ENCODE measurements at places on chromosomes 1 and 21. TPM values are rescaled to one million over a fixed set of nuclear protein-coding genes. Genes with fewer than 3 reads are reported as not detected.

Gene AMY1C
- total RNA-seq: not detected

DNA sequence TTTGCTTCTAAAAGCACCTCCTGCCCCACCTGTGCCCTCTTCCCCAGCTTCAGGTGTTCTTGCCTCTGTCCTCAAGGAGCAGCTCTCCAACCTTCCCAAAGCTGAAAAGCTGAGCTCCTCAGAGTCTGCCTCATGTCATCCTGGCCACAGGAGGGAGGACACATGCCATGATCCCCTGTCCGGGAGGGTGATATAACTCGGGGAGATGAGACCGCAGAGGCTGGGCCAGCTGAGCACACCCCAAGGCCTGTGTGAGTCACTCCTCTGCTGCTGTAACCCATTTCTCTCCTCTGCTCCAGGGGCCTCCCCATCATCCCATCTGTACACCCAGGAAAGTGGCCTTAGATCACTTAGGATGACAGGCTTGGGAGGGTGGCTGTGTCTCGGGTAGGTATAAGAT lies 49.8 kb downstream of the EPHB2 start:
- DNase-seq: no peak

Gene KMO
- 1.6 TPM for total RNA-seq

DNA sequence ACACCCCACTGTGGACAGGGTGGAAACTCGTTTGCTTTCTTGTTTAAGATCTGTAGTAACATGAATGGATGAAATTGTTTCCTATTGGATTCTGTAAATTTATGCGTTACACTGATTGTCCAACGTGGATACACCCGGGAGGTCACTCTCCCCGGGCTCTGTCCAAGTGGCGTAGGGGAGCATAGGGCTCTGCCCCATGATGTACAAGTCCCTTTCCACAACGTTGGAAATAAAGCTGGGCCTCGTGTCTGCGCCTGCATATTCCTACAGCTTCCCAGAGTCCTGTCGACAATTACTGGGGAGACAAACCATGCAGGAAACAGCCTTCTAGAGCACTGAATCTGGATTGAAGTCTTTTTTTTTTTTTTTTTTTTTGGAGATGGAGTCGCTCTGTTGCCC lies 1.4 kb downstream of the RCC1 start:
- no peak for DNase-seq

- no peak for DNase-seq
These were observed 24.2 kb upstream of the SYDE2 start for GRCh38 chr1:85224734-85225623.

DNA sequence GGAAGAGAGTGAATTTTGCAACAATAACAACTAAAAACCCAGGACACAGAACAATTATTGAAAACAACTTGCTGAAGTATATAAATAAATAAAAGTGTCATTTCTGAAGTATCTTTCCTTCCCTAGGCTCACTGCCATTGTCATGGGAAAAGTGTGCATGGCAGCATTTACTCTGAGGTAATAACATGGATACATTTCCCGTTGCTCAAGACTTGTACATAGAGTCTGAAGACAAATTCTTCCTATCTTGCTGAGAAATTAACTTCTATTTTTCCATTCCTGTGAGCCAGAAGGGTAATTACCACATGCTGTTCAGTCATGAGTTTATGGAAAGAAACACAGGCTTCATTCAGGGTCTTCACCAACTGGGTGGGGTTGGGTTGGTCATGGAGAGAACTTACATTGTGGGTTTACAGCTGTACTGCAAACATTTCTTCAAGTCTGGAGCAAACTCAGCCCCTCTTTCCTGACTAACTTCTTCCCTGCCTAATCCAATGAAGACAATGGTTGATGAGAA lies 32.2 kb downstream of the ST6GALNAC3 start:
- no peak for DNase-seq

DNA sequence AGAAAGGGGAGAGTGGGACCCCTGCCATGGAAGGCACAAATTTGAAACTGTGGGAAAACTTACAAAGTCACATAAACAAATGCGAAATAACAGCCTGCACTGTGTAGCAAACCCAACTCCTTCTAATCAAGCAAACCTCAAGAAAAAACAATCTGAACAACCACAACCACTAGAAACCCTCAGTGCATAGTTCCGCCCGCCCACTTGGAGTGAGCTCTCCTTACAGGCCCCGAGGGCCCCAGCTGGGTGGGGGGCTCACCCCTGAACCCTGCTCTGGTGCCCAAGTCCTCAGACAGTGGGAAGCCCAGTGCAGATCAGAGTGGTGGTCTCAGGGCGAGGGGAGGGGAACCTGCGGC lies 931 bp upstream of the MXRA8 start:
- DNase-seq: peak; percentile 86

DNA sequence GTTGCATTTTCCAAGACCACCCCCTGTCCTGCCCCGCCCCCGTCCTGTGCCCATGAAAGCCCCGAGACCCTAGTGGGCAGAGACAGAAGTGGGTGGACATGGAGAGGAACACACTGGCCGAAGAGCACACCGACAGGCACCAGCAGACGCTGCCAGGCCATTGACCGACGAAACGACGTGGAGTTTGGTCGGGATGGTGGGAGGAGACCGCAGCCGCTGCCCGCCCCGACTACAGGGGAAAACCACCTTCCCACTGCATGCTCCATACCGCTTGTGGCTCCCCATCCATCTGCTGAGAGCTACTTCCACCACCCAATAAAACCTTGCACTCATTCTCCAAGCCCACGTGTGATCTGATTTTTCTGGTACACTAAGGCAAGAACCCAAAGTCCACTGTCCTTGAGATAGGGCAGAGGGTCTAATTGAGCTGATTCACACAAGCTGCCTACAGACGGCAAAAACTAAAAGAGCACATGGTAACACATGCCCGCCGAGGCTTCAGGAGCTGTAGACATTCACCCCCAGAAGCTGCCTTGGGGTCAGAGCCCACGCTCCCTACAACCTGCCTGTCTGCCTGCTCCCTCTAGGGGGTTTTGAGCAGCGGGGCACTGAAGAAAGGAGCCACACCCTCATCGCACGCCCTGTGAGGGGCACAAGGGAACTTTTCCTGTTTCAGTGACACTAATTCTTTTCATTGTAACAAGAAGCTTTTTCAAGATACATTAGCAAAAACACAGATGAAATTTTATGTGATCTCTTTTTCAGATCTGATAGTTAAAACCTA lies 81.2 kb upstream of the RAB3GAP2 start:
- DNase-seq: no peak

DNA sequence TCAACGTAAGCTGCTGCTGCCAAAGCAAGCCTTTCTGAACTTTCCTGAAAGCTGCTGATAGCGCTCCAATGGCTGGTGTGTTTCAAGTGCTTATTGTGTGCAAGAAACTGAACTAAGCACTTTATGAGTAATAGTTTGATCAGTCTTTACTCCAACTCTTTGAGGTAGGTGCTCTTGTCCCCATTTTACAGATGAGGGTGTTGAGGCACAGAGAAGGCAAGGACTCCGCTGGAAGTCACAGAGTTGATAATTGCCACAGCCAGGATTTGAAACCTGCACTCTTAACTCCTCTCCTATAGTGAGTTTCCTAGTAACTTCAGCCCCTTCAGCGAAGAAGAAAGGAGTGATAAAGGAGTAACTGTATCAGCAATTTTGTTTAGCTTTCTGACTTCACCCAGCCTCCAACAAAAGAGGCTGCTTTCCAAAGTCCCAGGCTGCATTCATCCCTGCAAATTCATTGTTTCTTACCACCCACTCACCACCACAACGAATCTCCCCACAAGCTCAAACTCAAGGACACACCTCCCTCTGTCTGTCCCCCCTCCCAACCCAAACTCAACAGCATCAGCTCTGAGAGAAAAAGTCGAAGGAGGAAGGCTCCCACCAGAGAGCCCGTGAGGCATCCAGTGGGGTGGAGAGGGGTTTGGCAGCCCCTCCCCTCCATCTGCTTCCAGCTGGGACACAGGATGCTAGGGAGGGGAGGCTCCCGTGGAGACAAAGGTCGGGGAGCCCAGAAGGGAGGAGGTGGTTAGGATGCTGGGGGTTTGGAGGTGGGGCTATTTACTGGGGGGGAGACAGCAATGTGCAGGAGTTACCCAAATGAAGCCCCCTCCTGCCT lies 139.6 kb downstream of the NAV1 start:
- no peak for DNase-seq

DNA sequence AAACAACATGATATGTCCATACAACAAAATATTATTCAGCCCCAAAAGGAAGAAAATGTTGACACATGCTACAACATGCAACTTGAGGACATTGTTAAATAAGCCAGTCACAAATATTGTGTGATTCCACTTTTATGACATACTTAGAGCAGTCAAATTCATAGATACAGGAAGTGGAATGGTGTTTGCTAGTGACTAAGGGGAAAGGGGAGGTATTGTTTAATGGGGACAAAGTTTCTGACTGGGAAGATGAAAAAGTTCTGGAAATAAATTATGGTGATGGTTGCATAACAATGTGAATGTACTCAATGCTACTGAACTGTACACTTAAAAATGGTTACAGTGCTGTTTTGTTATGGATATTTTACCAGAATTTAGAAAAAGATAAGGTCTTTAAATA lies 77.7 kb downstream of the RHOU start:
- DNase-seq: no peak

GRCh38 chr21:44391345-44392091 lies 38.1 kb downstream of the TRPM2 start:
- peak; percentile 80 for DNase-seq

Gene AIM2
- 1.5 TPM for total RNA-seq

Gene MRAP
- 5.8 TPM for total RNA-seq

Measured in sciatic nerve (tissue), 2 donors.